ENCODE measurements at places on chromosomes 2 and 18.

DNA sequence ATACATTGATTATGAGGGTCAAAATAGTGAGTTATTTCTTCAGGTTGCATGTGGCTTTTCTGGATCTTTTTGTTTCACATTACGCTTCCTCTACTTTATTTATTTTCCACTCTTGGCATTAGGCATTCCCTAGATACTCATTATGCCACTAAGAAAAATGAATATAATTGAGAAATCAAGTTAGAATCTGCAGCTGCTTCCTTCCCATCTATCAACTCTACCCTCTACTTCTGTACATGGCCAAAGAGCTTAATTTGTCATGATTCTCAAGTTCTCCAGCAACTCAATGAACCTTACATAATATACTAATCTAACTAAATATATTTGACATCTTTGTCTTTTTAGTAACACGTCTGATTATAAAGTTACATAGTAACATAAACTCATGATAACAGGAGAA is 598.1 kb upstream of the LRRTM4 start:
- DNase-seq = no peak

- DNase-seq = no peak
These were observed 1.8 kb downstream of the ZBTB7C start for GRCh38 chr18:48407358-48407757.

DNA sequence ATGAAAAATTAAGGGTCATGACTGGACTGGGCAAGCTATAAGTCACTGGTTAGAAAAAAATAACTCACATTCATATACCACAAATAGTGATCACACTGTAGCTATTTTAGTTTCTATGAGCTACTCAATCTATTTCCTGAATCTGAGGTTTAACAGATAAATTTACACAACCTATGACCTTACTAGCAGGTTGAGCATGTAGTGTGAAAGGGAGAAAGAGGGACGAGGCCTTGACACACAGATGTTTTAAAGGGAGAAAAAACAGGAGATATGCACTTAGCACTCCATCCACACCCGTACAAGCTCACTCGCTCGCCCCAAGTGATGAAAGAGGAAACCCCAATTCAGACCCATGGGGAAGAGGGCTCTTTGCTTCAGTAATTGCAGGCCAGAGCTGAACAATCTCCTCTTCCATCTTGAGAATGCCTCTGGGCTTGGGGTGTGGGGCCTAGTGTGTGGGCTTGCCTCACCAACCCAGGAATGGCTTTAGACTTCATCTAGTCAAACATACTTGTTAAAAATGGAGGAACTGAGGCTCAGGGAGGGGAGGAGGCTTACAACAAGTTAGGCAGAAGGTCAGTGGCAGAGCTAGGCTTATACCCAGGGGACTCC is 10.7 kb downstream of the CYRIA start:
- DNase-seq = peak; percentile 85

GRCh38 chr2:220337611-220338440 is 710.4 kb downstream of the SLC4A3 start:
- DNase-seq = no peak

DNA sequence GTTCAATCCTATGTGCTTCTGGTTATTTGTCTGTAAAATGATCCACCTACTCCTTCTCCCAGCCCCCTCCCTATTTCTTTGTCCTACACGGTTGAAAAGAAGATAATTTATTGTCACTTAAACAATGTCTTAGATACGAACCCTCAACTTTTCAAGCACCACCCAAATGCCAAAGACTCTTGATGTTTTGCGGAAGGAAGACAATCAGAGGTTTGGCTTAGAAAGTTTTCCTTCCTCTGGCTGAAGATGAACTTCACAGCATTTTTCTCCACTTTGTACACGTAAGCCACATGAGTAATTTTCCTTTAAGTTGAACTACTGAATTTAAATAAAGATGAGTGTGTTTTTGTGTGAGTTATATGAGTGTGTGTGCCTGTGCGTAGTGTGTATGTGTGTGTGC is 25.5 kb upstream of the SLC8A1 start:
- DNase-seq = no peak

GRCh38 chr2:238087211-238087610 is 12.9 kb upstream of the ESPNL start:
- no peak for DNase-seq

- DNase-seq = no peak
These were observed 489.9 kb downstream of the NYAP2 start for GRCh38 chr2:225889452-225889851.

DNA sequence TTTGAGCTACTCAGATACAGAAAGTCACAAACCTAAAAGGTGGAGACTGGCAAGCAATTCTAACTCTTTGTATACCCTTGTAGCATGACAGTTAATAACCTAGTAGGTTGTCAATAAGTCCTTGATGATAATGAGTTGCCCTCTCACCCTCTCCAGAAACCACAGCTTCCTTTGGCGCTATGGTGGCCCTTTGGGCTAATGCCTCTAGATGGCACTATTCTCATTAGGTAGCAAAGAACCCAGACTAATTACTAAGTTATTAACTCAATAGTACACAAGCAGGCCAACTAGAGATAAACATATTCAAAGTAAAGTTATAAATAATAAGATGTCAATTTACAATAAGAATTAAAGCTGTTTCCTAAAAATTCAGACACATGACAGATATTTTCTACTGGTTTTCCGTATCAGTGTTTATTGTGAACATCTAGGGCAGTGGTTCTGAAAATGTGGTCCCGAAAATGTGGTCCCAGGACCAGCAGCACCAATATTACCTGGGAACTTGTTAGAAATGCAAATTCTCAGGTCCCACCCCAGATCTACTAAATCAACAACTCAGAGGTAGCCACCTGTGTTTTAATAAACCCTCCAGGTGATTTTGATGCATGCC is 41.1 kb downstream of the LDAH start:
- no peak for DNase-seq

DNA sequence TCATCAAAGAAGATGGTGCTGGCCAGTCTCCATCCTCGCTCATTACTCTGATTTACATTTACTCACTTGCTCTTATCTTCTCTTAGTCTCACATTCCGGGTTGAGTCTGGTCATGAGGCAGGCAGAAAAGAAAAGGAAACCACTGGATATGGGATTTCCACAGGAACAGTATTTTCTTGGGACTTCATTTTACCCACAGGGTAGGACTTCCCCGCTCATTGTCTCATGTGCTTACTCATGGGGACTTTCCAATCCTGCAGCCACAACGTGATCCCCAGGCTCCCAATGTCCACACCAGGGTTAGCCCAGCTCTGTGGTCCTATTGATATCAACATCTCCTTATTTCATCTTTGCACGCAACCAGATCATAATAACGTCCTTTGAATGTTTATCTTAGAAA is 373.8 kb downstream of the TMEM182 start:
- no peak for DNase-seq

DNA sequence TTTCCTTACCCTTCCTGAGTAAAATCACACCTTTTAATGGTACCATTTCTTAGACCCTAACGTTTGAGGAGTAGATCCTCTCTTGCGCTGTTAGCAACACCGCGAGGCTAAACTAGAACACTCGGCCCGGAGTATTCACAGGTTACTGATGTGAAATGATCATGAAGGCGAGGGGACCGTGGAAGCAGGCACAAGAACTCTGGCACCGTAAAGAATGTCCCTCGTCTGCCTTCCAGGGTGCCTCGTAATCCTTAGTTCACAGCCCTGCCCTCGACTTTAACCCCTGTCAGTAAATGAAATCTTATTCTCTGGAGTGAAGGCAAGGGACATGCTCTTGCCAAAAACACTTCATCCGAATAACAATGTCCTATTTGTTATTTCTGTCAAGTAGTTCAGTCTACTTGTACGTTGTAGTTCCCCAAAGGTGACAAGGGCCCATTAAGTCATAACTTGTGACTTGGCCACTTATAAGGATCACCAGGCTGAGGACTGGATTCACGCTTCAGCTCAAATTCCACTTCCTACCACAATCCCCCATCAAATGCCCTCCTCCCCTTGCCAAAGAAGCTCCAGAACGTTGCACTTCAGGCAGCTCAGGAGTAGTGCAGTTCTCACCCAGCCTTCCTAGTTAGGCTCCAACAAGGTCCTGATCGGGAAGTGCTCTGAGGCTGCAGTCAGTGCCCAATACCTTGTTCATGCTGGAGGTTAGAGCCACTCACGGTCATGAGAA is 43.3 kb upstream of the ITM2C start:
- DNase-seq = no peak

DNA sequence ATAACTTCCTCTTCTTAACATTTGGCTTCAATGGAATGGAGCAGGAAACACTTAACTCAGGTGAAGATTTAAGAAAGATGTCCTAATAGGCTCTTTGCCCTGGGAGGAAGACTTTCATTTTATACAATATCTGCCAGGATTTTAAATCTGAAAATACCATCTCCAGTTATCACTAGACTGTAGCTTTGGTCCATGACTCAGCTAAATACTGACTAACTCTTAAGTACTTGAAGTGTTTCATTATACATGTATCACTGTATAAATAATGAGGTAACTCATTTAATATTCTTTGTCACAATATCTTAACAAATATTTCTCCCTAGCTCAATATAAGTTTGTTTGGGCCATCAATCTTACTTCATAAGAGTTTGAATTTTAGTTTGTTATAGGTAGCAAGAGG is 34.7 kb downstream of the RBKS start:
- DNase-seq = no peak

GRCh38 chr2:28617502-28618184 is 121.8 kb downstream of the PLB1 start:
- no peak for DNase-seq
